CD4-positive, alpha-beta T cell treated with Interferon alpha-2 for 1 hour (primary cell): ENCODE measurements at places on chromosomes 1 and 21.
A peak's percentile ranks its signal among the peaks of the same experiment; 100 is the strongest.

GRCh38 chr21:34693192-34693810 is 24.5 kb downstream of the CLIC6 start:
- peak; percentile 28 for DNase-seq

GRCh38 chr1:54475946-54476516 is 69.8 kb upstream of the SSBP3 start:
- DNase-seq: no peak

DNA sequence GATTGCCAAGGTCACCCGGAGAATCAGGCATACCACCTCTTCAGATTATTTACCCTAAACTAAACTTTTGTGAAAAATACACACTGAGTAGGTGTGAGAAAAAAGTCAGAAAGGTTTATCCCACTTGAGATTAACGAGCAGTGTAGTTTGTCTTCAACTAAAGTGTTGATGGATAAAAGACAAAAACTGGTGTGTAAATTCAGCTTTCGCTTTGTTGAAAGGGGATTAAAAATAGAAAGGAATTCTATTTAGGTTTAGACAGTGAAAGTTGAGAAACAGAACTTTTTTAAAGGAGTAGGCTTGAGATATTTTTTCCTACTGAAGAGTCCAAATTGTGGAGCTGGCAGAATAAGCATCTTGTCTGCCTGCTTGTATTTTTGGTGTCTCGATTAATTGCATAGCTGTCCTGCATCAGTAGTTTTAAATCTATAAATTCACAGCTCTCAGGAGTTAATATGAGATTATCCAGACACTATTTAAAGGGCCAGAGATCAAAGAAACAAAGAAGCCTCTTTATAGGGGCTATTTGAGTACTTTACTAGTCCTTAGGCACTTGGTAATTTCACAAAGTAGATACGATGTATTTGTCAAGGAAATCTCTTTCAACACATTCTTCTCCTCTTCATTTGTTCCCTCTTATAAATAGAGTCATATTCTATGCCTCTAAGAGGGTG is 46.7 kb upstream of the RABGAP1L start:
- no peak for DNase-seq

- no peak for DNase-seq
Measured at GRCh38 chr1:231039161-231040018, 664 bp downstream of the FAM89A start.

DNA sequence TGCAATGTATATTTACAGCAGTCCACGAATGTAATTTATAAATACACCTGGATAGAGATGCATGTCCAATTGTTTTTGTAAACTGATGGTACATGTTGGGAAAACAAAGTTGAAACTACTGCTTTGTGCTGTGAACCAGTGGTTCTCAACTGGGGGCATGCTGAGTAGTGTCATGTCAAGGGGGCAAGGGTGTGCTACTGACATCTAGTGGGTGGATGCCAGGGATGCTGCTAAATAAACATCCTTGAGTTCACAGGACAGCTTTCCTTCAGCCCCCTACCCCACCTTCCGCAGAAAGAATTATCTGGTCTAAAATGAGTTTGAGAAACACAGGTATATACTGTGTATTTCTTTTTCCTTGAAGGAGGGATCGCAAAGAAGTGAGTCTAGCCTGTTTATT is 95.9 kb downstream of the RASAL2 start:
- no peak for DNase-seq

DNA sequence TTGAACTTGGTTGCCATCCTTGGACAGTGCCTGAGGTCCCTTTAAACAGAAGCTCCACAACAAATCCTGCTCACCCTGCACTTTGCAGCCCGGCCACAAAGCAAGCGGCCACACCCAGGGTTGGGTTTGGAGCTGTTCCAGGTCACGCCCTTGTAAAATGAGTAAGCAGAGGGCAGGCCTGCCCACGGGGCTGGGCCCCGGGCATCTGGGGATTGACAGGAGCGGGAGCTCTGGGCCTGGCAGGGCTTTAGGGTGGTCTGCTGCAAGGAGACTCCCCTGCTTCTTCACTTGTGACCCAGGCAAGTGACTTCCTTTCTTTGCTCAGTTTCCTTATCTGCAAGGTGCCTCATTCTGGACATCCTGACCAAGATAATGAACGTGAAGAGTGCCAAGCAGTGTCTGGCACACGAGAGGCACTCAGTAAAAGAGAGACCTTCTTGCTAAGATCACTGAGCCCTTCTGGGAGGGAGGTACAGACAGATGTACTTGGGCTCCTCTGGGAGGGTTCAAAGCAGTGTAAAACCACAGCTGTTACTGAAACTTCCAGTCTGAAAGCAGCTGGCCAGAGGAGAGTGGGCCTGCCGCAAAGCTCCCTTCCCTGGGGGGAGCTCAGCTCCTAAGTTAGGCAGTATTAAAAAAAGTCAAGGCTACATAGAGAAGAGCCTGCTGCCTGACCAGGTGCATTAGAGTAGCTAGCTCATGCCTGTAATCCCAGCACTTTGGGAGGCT is 2.6 kb downstream of the E2F2 start:
- peak; percentile 82 for DNase-seq

DNA sequence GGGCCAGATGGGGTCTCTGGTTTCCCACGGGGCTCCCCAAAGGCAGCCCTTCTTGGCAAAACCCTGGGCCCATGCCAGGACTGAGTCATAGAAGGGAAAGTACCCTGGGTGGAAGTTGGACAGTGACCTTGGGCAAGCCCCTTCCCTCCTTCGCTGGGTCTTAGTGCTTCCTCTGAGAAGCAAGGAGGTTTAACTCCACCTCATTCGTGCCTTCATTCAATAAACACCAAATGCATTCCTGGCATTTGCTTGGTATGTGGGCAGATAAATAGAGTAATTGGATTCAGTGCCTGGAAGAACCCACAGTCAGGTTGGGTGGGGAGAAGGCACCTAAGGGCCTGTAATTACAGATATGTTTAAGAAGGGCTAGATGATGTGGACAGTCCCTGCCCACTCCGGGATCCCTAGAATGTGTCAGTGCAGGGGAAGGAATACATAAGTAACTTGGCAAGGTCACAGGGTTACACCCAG is 36.3 kb upstream of the CITED4 start:
- peak; percentile 38 for DNase-seq

- DNase-seq: no peak
Measured at GRCh38 chr1:41289196-41289595, 47.1 kb upstream of the SCMH1 start.

- no peak for DNase-seq
Measured at GRCh38 chr1:220325306-220325995, 53.2 kb upstream of the RAB3GAP2 start.

DNA sequence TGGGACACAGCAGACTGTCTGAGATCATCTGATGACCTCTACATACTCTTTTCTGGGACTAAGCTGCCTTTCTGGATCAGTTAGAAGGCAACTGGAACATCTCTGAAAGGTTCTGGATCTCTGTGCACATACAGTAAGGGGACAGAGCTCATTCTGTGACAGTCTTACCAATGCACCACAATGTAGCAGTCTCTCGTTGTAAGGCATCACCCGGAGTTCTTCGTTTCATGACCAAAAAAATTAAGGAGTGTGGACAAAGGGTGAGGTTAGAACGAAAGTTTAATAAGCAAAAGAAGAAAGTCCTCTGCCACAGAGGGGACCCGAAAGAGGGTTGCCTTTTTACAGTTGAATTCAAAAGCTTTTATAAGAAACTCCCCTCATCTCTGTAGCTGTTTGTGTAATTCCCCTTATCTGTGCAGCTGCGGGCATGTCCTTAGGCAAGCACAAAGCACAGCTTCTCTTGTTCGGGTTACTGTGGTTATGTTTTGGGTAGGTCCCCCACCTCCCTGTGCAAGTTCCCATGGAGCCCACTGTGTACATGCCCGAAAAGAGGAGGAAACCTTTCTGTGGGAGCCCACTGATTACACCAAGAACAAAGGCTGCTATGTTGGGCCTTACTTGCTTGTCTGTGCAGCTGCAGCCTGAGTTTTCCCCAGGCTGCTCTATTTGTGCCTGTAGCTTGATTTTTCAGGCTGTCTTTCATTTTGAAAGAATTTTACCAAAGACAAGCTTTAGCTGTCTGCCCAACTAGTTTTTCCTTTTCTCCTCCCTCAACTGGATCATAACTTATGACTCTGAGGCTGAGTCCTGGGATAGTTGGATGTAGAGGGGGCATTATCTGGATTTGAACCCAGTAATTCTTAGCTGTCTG is 53.1 kb upstream of the CACNA1E start:
- DNase-seq: no peak

DNA sequence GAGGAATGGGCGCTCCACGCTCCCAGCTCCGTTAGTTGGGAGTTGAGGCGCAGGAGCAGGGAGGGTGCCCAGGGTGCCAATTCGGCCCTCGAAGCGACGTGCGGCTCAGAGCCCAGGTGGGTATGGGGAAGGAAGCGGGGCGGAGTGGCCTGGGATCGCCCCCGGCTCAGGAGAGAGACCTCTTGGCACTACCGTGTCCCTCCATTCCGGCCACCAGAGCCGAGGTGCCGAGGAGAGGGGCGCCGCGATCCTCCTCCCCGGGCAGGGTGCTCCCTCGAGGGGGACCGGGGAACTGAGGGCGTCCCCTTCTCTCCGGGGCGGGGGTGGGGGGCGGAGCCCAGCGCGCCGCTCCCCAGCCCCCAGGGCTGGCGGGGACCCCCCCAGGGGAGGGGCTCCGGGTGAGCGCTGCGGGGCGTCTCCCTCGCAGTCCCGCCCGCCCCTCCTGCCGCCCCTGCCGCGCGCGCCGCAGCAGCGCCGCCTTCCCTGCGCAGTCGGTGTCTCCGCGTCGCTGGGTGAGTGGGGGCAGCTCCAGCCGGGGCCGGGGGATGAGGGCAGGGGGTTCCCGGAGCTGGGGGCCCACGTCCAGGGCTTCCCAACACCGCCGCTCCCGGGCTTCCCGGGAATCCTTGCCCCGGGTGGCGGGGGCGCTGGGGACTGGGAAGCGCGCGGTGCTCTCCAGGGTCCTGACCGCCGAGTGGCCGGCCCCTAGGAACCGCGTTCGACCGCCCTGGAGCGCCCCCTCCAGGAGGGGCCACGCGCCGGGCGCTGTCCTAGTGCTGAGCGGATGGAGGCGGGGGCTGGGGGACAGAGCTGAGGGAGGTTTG is at the start of gene HPCA:
TSS of gene HPCA (plus strand) at position 488 of the 824 bp plus-strand sequence. CDS start 2,408 bp downstream, outside the sequence.
- peak; percentile 27 for DNase-seq

DNA sequence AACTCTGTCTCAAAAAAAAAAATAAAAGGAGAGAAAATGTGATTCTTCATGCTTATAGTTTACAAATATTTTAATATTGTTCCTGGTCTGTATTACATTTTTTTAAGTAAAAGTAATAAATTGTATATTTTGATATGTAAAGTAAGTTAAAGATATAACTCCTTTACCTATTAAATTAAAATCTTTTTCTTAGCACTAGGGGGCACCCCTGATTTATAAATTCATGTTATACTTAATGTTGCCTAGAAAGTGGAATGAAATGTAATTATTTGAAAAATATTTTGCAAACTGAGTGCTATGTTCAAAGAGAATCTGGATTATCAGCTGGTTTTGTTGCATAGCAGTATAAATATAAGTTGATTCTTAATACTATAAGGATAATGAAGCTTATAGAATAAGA is 49.2 kb downstream of the RALGPS2 start:
- DNase-seq: no peak

GRCh38 chr21:36909901-36910561 is 56.4 kb downstream of the HLCS start:
- no peak for DNase-seq

DNA sequence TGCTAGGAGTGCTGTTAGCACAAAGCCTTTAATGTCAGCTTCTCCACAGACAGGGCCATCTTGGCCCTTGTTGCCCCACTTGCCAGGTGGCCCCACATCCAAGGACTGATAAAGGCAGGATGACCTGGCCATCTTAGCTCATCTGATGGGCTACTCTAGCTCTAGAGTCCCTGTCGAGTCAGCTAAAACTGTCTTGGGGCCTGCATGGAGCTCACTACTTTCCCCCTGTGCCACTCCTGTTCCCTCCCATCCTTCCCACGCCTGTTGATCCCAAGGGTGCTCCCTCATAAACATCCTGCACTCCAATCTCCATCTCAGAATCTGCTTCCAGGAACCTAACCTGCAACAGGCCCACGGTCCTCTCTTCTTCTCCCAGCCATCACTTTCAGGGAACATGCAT is 652 bp upstream of the GPX7 start:
- no peak for DNase-seq

DNA sequence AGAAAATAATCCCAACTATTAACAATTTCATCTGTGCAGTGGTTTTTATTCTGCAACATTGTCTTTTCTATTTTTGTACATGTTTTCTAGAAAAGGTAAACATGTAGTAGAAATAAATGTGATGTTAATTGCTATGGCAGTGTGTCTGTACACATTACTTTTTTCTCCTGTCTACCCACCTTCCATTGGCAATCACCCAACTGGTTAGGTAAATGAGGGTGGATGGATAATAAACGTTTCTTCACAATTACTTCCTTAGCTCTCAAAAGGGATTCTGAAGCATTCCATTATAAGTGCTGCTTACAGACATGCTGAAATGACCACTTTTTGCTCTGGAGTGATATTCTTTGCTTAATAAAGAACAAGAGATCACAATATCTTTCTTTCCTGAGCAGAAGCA is 61.4 kb downstream of the MAGI3 start:
- DNase-seq: no peak

GRCh38 chr21:42454786-42455185 is 41.2 kb downstream of the RSPH1 start:
- DNase-seq: no peak

GRCh38 chr1:47491341-47491753 is 53.5 kb downstream of the FOXD2 start:
- no peak for DNase-seq

DNA sequence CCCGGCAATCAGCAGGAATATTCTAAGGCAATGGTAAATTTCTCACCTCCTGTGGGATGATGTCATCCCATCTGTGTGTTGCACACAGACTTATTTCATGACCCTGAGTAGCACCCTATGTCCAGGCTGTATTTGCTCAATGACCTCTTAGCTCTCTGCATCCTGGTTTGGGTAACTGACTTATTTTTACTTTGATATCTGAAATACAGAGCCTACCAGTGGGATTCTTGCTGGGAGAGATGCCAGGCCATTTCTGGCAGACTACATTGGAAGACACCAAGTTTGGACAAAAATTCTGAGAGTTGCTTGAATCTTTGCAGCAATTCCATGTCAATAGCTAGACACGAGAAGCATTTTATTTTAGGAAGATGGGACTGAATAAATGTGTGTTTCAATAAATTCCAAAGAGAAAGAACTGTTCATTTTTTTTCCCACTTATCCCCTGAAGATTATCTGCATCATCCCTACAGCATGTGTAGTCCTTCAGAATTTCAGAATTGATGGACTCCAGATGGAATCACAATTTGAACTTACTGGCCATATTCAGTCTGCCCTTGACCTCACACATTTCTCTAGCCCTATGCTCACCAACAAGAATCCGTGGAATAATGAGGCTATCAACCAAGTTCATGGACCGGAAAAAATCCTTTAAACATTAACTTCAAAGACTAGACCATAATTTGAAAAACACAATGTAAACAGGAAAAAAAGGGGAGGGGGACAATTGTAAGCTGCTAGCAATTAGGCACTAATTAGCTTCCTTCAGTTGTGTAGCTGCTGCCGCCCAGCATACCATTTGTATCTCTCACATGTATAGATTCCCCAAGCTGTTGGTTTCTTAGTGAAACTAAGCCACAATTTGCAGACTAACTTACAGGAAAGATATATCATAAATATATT is 226.5 kb downstream of the HMCN1 start:
- DNase-seq: no peak

GRCh38 chr1:119488216-119488615 is 18.8 kb upstream of the HSD3B1 start:
- no peak for DNase-seq
